PC-9 (cell line): ENCODE measurements at places on chromosomes 5 and 9.

- DNase-seq, result no peak
Measured at GRCh38 chr5:138515556-138516245, 27.3 kb downstream of the ETF1 start.

- DNase-seq, result no peak
Measured at GRCh38 chr9:14989811-14990210, 79.6 kb upstream of the FREM1 start.

- DNase-seq, result no peak
Measured at GRCh38 chr9:95143591-95144561, 173.6 kb downstream of the FANCC start.

DNA sequence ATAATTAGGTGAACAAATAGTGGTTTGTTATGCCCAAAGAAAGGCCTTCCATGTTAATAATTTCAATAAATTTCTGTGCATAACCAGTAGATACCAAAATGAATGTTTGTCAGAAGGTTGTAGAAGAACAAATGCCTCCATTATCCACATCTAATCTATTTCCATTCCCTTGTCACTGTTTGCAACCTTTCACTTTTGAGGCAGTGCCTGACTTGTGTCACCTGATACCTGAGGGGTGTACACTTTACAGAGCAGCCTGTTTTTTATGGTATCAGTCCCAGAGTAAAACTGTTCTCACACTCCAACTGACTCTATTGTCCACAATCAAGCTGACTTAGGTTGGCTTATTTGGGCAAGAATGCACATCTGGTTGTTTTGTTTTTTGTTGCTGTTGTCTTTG is 40.1 kb downstream of the FREM1 start:
- DNase-seq, result no peak

DNA sequence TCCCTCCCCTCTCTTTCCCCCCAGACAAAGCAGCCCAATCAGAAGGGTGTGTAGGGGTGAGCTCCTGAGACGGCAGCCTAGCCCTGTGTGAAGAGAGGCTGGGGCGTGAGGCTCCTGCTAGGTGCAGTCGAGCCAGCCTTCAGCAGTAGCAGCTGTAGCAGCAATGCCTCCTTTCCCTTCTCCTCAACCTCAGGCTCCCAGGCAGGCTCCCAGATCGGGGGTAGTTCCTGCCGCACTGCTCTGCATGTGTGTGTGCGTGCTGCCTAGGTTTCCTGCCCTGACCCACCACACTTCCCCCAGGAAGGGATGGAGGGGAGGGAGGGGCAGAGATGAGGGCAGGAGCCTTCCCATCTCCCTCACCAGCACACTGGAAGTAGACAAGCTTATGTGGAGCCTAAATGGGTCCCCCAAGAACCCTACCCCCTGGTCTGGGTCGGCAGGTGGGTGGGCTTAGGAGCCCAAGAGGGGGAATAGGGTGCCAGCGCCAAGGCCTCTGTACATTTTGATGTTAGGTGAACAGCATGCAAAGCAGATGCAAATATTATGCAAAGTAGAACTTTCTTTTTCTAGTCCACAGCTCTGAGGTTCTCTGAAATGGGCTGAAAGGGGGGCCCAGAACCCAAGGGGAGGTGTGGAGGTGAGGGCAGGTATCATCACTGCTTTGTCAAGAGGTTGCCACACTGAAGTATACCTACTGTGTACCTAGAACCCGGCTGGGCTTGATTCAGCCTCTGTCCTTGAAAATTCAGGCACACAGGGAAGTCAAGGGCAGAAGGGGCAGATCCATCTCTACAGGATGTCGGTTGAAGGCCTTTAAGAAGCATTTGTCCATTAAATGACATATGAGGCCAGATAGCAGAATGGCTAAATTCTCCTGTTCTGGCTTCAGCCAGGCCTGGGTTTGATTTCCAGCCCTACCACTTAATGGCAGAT is 57.8 kb downstream of the CXXC5 start:
- no peak for DNase-seq

GRCh38 chr5:14676320-14676719 is 11.8 kb downstream of the OTULIN start:
- DNase-seq, result peak; percentile 50

- DNase-seq, result no peak
Measured at GRCh38 chr9:93193388-93194220, 9.7 kb downstream of the WNK2 start.

GRCh38 chr5:93967923-93968322 is 226.5 kb upstream of the POU5F2 start:
- no peak for DNase-seq

- no peak for DNase-seq
Measured at GRCh38 chr5:172002310-172002709, 4.1 kb downstream of the FBXW11 start.

GRCh38 chr5:31916327-31916726 is 257.8 kb downstream of the GOLPH3 start:
- DNase-seq, result no peak

DNA sequence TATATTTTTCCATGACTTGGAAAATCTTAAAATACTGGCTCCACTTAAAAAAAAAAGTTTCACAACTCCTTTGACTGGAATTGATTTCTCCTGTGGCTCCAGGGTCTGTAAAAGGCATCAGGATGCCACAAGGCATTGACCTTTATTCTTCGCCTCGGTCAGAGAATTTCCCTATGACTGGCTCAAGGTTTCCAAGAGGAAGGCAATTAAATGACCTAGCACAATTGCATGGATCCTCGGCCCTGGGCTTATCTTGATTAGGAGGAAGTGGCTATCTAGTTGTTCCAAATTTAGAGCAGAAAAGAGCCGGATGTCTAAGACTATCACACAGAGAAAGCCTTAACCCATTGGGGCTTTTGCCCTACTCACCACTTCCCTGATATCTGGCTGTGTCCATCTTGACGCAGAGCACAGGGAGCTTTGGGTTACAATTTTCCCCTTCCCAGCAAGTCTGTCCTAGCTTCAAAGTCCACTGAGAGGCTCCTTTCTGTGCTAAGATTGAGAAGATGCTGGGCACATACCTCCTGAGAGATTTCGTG is 56.9 kb upstream of the COL15A1 start:
- DNase-seq, result no peak

GRCh38 chr5:167511-167910 is 23.8 kb upstream of the LRRC14B start:
- DNase-seq, result no peak

GRCh38 chr5:32984851-32985610 is 273.9 kb downstream of the NPR3 start:
- DNase-seq, result no peak

GRCh38 chr5:64437496-64437895 is 68.3 kb upstream of the RGS7BP start:
- no peak for DNase-seq

GRCh38 chr5:80967500-80968181 is 7.5 kb downstream of the RASGRF2 start:
- DNase-seq, result peak; percentile 89

- DNase-seq, result no peak
Measured at GRCh38 chr5:174777583-174777982, 53.2 kb downstream of the MSX2 start.

- no peak for DNase-seq
Measured at GRCh38 chr5:125210242-125210947, 464.0 kb upstream of the ZNF608 start.

GRCh38 chr5:173410459-173411233 is 82.4 kb upstream of the STC2 start:
- DNase-seq, result no peak

DNA sequence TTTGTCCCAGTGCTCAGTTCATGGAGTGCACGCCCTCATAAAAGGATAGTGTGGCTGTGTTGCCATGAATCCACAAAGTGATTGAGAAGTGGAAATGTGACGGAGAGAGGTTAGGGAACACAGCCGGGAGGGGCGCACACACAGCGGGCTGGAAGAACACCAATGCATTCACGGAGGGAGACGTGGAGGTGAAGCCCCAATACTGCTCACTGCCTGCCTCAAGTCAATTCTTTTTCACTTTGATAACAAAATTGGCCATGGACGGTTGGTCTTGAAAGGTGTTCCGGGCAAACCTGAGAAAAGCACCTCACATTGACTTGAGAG is 424.1 kb downstream of the MED10 start:
- DNase-seq, result no peak
